ENCODE measurements at places on chromosomes 7 and 10.

DNA sequence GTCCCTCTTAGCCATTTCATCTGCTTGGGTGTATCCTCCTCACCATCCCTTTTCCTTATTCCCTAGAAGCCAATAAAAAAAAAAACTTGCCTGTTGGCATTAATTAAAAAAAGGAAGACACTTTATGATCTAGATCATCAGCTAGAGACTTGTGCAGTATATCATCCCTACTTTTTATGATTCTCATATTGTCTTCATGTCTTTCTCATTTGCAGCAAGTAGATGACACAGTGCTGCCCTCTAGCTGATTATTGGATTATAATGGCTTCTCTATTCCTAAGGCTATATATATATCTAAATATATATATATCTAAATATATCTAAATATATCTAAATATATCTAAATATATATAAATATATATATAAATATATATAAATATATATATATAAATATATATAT lies 272.4 kb upstream of the LRGUK start:
- DNase-seq, result peak; percentile 81

DNA sequence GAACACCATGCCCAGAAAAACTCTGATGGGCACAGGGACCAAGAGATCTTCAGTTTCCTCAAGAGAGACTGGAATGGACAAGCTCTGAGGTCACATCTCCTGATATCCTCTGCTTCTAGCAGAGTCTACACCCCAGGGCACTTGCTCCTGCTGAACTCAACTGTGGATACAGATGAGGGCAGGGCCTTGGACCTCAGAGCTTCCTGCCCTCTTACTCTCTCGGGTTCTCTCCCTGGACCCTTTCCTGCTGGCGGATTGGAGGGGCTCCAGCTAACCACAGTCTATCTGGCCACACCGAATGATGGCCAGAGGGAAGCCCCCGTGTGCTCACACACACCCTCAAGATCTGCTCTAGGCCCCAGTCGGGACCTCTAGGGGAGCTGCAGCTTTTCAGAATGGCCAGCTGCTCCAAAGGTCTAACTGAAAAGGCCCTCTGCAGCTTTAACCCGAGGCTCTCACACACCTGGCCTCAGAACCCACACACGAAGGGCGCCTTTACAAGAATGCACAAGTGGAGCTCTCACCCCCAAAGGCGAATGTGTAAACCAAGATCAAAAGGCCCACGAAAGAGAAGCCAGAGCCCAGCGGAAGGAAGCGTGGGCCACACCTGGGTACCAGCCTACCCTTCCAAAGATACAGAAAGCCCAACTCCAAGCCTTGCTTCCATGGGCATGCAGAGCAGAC lies 65.5 kb downstream of the FAM53B start:
- no peak for DNase-seq

- DNase-seq, result peak; percentile 45
These were observed 33.3 kb upstream of the MNX1 start for GRCh38 chr7:157043745-157044144.

DNA sequence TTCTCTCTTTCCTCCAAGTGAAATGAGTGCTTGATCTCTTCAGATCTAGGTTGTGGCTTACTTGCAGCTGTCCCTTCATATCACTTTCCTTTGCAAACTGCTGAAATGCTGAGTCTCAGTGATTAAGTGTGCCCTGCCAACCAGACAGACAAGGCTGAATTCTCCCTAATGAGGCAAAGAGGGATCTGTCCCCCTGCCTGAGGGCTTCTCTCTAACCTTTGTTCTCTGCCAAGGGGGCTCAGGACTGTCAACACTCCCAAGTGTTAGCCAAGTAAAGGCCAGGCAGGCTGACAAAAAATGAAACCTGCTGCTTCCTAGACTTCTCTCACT lies at the start of gene MSS51:
Gene MSS51 (minus strand): TSS at position 24 of the 330 bp plus-strand sequence. CDS start 5,277 bp downstream, outside the sequence.
- no peak for DNase-seq

DNA sequence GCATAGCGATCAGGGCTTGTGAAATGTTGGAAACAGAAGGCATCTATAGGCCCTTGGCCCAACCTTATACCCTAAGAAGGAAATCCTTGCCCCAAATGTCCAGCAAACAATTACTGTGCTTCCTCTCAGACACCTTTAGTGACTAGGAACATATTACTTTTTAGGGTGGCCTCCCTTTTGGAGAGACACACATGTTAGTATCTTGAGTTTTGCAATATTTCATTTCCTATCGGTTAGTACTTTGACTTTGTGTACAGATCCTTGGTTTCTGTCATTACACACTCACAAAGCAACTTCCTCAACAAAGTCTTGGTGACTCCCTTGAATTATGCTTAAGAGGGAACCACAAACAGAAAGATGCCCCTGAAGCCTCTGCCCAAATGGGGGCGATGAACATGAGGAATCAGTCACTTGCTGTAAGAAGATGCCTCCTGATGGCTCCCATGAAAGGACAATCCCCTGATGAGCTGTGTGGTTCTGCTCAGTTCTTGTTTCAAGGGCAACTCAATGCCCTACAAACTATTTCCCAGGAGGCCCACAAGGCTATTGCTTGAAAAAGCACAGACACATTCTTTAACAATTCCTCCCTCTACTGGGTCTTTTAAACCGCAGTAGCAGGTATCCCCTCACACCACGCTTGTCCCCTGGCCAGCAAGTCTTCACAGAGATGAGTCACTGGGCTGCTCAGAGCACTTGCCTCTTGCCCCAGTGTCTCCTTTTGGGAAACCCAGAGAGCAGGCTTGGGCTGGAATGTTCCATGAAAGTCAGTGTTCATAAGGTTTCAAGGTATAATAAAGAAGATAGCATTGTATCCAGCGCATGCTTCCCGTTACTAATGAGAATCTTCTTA lies 196.2 kb downstream of the FANK1 start:
- peak; percentile 35 for DNase-seq

DNA sequence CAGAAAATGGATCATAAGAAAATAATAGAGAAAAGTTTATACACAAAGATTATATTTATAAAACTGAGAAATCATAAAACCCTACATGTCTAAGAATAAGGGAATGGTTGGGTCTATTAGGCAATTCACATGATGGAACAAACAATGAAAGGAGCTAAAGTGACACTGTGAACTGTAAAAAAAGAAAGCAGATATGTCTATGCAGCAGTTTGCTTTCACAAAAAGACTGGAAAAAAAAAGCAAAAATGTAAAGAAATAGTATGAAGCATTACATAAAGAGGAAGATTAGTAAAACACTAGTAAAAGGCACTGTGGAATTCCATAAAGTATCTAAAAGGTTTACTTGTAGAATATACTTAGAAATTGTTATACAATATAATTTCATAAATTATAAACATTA lies 95.9 kb downstream of the HBP1 start:
- no peak for DNase-seq
